Substantia nigra (tissue), 51 donors: ENCODE measurements at places on chromosomes 6 and 20.

DNA sequence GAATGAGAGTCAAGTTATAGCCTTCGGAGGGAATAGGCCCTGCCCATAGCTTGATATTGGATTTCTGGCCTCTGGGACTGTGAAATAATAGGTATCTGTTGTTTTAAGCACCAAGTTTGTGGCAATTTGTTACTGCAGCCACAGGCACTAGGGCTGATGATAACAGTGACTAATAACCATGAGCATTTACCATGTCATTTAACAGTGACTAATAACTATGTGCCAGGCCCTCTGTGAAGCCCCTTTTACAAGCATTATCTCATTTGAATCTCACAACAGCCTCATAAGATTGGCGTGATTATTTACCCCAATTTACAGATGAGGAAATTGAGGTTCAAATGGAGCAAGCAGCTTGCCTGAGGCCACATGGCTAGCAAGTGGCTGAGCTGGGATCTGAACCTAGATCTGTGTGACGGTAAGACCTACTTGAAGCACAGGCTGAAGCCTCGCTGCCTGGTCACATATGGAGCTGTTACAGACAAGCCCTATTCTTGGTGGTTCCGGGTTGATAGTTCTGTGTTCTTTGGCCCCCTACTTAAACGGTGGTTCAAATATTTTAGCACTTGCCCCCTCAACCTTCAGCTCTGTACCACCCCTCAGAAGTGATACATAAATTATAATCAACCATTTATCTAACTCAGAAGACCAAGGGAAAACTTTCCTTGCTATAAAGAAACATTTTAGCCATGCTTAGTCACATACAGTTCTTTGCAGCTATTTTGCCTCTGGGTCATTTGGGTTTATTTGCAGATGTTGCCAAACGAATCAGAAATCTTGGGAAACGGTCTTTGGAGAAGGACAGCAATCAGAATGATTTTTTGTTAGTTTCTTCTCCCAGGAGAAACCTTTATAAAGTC, 98.3 kb downstream of the ELOVL5 start:
- no peak for DNase-seq

DNA sequence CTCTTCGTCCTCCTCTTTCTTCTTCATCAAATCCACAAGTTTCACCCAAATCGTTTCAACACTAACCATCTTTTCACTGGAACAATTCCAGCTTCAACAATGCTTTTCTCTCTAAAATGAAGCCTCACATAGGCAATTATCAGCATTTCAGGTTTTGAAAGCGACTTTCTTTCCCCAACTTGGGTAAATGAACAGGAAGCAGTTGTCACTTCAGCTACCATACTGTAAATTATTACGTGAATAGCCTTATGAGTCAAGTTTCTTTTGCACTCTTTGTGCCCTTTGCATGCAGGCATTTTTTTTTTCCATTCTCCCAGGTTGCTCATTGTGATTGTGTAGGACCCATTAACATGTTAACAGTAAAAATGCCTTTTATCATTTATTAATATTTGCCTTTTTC, 121.7 kb upstream of the BTBD3 start:
- no peak for DNase-seq

- DNase-seq, result no peak
Measured at GRCh38 chr6:42368181-42368580, 83.5 kb downstream of the TRERF1 start.

DNA sequence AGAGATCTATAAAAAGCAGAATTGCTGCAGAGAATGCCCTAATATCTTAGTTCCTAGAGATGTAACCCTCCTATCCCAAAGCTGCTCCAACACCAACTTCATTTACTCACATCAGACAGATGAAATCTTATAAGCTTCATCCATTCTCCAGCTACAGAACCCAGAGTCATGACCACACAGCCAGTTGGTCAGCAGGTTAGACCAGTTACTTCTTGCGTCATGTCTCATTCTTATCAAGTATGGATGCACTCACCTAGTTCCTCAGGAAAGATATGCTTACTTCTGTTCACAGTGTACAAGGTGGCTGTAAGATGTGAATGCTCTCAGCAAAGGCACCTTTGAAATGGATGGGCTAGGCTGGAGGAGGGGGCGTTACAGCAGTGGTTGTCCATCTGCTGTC, 47.9 kb upstream of the ISM1 start:
- no peak for DNase-seq

DNA sequence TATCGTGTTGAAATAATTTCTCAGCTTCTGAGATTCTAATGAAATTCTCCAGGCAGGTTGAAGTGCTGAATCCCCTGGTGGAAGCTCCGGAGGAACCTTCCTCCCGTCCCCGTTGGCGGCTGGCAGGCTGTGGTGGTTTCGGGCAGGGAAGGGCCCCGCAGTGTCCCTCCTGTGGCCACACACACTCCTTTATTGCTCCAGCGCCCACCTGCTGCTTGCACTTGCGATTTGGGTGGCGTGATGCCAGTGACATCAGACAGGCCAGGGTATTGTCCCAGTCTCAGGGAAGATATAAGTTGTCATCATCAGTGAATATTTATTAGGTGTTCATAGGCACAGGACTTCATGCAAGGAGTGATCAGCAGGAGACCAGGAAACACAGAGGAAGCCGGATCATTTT, 530.4 kb downstream of the QKI start:
- DNase-seq, result no peak

DNA sequence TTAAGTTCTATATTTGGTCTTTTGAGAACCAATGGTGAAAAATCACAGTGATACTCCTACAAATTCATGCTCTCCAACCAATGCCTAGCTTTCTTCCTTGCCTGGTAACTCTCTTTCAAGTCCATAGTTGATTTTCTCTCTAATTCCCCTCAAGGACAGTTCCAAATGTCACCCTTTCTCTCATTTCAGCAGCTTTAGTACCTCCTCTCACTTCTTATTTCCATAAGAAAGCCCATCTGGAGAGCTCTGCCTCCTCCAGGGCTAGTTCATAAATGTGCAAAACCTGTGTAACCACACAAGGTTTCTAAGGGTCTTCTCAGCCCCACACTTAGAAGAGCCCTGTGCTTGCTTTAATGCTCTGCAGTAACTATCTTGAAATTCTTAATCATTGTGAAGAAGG, 155.4 kb upstream of the PLCB4 start:
- no peak for DNase-seq

GRCh38 chr6:149268768-149269167, 48.7 kb upstream of the TAB2 start:
- no peak for DNase-seq

GRCh38 chr6:167965592-167966539, 31.6 kb upstream of the KIF25 start:
- DNase-seq, result no peak

GRCh38 chr20:21125072-21125848, 622 bp upstream of the KIZ start:
- DNase-seq, result no peak

DNA sequence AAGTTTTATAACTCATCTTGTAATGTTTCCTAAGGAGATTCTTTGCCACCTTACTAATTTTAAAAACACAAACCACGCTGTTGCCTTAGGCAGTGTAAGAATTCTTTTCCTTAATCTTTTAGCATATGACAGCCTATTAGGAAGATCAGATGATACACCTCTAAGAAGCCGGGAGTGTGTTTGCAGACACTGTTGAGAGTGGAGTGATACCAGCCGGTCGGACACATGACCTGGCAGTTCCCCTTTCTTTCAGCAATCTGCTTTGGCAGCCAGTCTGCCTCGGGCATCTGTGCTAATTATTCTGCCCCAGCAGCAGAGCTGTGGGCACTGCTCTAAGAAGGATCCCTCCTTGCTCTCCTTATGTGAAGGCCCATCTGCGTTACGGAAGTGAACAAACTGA, 50.9 kb downstream of the PLCB4 start:
- peak; percentile 82 for DNase-seq

- no peak for DNase-seq
Measured at GRCh38 chr20:54669040-54669363, 193.6 kb downstream of the DOK5 start.

DNA sequence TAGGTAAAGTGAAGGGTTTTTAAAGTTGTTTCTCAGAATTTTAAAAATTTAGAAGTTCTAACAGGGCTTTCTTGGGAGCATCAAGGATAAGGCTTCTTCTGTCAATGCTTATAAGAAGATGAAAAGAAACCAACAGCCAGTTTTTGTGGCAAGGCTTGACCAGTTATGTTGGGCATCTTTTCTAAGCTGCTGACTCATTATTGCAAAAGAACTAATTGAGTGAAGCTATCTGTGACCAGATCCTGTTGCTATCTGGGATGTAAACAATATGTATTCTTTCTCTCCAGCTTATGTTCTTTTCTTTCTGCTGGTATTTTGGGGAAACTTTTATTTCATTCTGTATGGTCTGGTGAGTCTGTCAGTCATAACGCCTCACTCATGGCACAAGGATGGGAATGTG, 643.8 kb downstream of the HDGFL1 start:
- no peak for DNase-seq

- no peak for DNase-seq
Measured at GRCh38 chr6:121536345-121536744, 100.9 kb downstream of the GJA1 start.

GRCh38 chr20:1720845-1721475, 63.4 kb upstream of the SIRPG start:
- no peak for DNase-seq

DNA sequence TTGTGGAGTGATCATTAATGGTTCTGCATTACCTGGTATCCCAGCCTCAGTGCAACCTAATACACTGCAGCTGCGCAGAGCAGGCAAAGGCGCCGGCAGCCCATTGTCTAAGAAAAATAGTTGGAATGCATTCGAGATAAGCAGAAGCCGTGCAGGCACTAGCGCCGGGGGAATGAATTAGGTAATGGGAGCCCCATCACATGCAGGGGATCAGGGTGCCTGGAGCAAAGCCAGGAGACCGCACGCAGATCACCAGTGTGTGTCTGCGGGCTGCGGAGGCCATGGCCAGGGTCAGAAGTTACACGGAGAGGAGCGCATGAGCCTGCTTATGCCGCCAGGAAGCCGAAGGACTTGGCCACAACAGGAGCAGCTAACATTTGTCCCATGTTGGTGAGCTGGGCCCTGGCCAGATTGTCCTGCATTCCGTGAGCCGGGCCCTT, 156.8 kb downstream of the DLL1 start:
- no peak for DNase-seq

DNA sequence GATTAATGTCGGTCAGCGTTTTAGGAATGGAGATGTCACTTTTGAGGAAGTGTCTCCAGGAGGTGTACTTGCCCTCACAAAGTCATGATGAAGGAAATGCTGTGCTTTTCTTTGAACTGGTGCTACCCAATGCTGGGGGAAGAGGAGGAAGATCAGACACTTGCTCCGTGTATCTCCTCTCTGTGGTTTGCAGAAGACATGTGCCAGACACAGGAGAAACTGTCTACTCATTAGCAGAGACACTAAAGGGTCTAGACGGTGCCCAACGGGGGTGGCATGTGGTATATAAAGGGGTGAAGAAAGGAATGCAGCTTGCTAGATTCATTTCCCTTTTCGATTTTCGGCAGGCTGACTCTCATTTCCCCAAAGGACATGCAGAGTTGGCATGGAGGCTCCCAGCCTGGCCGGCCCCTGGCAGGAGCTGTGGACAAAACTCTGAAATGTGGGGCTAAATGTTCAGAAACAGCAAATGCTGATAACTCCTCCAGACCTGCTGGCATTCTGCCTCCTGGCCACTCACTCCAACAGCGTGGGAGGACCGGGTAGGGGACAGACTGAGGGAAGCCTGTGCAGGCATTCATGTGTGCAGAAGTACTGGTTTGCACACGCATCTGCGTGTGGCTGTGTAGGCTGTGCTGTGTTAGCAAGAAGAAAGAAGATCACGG, 59.6 kb upstream of the QKI start:
- DNase-seq, result peak; percentile 44

DNA sequence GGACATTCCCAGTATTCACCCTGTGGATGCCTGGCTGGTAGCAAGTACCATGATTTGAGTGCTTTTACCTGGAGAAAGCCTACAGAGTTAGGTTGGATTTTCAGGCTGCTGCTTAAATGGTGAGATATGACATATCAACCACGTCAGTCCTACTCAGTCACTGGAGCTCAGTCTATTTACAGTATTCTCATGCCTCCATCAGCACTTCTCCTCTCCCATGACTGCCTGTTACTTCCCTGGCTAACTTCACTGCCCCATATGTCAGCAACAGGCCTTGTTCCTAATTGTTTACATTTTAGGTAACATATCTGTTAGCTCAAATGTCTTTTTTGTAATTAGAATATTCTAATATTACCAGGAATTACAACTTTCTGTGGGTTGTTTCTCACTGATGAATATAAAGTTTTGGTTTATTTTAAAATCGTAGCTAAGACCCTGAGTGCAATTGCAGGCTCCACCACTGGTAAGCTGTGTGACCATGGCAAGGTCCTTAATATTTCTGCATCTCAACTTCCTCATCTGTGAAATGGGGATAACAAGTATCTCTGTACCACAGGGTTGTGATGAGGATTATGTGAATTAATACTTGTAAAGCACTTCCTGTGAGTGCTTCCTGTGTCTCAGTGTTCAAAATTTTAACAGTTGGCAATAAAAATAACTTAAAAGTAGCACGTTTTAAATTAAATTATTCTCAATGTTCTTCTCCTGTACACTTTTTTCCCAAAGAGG, 54.3 kb downstream of the RNF144B start:
- DNase-seq, result no peak

DNA sequence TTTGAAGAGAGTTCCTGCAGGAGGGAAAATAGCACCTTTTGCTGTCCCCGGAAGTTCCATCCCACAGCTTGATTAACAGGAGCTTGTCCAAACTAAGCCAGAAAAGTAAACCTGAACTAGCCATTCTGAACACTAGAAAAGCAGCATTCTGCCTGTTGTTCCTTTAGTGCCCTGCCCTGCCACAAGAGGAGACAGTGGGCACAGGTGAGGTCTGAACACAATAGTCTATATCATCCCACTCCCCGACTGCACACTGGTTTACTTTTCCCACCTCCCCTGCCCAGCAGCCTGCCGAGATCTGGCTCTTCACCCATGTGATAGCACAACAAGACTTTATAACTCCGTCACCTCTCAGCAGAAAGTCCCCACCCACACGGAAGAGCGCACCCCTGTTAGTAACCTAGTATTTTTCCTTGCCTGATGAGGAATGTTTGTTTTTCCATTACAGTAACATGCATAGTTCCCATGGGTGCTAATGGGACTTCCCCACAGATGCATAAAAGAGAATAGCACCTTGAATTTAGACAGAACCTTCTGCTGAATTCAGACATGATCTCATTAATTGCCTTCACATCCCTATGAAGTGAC, 59.7 kb downstream of the TFAP2A start:
- no peak for DNase-seq

- no peak for DNase-seq
Measured at GRCh38 chr6:83844170-83844569, 9.0 kb upstream of the RIPPLY2 start.

- DNase-seq, result no peak
Measured at GRCh38 chr6:75624988-75625387, 23.3 kb downstream of the SENP6 start.

DNA sequence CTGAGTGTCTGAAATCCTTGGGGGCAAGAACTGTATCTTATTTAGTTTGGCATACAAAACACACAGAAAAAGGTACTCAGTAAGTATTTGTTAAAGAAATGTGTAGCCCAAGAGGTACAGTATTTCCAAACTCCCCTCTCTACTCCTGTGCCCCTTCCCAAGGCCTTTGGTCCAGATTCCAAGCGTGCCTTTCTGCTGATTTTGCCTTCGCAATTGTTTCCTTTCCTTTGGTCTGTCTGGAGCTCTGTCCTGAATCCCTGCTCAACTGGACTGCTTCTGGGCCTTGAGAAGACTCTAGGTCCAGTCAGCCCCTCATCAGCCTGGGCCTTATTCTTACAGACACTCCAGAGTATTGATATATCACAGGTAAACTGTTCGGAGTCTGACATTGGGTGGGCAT, 122.2 kb upstream of the SYNCRIP start:
- DNase-seq, result no peak
